ENCODE measurements at places on chromosomes 3 and 15. TPM values are rescaled to one million over a fixed set of nuclear protein-coding genes. Genes with fewer than 3 reads are reported as not detected.

- DNase-seq: no peak
Measured at GRCh38 chr3:66394753-66395249, 106.0 kb downstream of the LRIG1 start.

- no peak for DNase-seq
Measured at GRCh38 chr15:39788800-39789565, 6.3 kb upstream of the FSIP1 start.

- DNase-seq: no peak
Measured at GRCh38 chr15:44735482-44736180, 697 bp upstream of the TRIM69 start.

DNA sequence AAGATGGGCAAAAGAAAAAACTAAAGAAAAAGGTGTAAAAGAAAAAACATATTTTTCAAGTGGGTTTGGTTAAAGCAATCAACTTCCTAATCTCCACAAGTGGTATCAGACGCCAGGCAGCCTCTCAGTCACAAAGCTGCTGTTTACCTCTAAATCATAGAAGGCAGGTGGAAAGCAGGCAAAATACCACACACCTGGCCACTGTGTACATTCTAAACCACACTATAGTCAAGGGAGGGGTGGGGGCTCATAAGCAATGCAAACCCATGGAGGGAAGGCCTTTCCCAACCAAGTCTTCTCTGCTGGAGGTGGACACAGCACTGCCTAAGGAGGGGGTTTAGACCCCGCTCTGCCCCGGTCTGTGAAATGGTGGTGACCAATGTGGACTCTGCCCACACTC lies 50.4 kb downstream of the MCF2L2 start:
- no peak for DNase-seq

GRCh38 chr3:119826711-119827608 lies 45.1 kb downstream of the NR1I2 start:
- no peak for DNase-seq

NAA80 gene
- 12.8 TPM for polyA plus RNA-seq

FSD2 gene
- polyA plus RNA-seq: 0.35 TPM

RPS17 gene
- polyA plus RNA-seq: 2,473 TPM

NSMCE3 gene
- polyA plus RNA-seq: 8.3 TPM

RNU5B-1 gene
- polyA plus RNA-seq: not detected

SLC26A6 gene
- polyA plus RNA-seq: 29.0 TPM
